Cerebellar nuclear complex (tissue), 1 donor: ENCODE measurements at places on chromosomes 11 and 22.

- DNase-seq, result no peak
These were observed 433.6 kb upstream of the DDI1 start for GRCh38 chr11:103602840-103603239.

- no peak for DNase-seq
These were observed 203.7 kb downstream of the PGR start for GRCh38 chr11:100925935-100926334.

DNA sequence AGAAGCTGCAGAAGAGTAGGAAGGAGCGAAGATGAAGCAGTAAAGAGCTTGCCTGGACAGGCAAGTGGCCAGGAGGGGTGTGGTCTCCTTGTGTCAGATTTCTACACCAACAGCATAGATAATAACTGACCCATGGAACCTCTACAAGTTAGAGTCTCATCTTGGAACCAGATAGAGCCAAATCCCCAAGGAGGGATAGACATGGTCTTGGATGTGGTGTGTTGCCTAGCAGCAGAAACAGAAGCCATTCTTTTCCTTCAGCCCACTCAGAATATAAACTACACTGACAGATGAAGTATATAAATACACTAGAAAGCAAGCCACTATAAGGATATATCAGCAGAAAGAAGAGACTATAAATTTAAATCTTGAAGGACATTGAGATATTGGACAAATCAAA is 4.3 kb upstream of the CARD16 start:
- no peak for DNase-seq

- DNase-seq, result no peak
These were observed 60.3 kb downstream of the CWF19L2 start for GRCh38 chr11:107397357-107397756.

GRCh38 chr11:59668188-59668949 is 468 bp downstream of the PATL1 start:
- DNase-seq, result no peak

GRCh38 chr11:20762980-20763379 is 93.6 kb downstream of the NELL1 start:
- DNase-seq, result no peak

DNA sequence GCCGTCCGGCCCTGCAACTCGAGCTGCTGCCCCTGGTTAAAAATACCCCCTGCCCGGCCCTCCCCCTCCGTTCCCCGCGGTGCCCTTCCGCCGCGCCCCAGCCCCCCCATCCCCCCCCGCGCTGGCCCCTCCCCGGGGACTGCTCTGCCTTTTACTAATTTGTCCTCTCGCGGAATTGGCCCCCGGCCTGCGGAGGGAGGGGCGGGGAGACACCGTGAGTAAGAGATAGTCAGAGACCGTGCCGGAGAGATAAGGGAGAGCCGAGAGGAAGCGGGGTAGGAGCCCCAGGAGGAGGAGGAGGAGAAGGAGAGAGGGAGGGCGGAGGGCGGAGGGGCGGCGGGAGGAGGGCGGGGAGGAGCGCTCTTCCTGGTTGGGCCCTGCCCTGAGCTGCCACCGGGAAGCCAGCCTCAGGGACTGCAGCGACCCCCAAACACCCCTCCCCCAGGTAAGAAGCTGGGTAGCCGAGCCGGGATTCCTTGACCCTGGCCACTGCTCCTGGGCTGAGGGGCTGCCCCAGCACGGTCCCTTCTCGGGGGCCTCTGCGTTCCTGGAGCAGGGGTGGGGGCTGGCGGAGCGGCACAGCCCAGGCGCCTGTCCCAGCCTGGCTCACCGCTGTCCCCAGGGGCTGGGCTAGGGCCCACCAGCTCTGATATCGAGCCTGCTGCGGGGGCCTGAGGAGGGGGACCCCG is at the start of gene CAPN1:
TSS of gene CAPN1 (plus strand) at position 360 of the 689 bp plus-strand sequence. CDS start 774 bp downstream, outside the sequence.
- no peak for DNase-seq

DNA sequence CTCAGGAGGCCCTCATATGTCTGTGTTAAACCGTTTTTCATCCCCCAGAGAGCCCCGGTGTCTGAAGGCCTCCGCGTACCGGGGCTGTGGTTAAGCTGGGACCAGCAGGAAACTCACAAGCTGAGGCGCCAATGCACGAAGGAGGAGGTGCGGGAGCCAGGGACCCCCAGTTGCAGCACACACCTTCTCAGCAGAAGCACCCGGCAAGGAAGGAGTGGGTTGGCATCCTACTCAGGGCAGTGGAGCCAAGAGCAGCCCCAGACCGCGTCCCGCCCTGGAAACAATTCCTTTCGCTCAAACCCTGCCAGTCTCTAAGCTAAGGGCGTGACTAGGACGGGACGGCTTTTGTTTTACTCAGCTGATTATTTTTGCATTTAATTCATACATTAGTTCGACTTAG is 726.9 kb downstream of the BRD1 start:
- DNase-seq, result no peak

DNA sequence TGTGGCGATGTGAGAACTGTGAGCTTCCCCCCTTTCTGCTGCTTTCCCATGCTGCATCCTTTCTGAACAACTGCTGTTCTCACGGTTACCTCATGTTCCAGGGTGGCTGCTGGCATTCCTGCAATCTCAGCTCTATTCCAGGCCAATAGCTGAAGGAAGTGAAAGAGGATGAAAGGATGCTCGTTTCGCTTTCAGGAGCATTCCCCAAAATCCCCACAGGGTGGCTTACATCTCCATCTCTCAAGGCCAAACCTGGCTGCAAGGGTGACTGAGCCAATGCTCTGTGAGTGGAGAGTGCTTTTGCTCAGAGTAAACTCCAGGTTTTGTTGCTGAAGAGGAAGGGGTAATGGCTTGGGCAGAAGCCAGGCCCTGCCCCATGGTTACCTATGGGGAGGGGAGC is 848.2 kb downstream of the BRD1 start:
- no peak for DNase-seq

DNA sequence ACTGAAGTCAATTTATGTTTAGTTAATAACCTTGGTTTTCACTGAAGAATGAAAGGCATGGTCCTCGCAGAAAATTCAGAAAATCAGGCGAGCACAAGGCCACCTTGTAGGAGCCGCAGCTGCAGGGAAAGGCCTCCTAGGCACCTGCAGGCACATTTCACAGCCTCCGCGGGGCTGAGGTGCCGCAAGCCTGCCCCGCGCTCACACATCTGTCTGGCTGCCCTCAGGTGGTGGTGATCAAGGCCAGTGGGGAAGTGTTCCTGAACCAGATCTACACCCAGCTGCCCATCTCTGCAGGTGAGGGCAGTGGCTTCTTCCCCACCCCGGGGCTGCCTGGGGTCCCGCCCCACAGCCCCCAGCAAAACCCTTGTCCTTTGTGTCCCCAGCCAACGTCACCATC is 10.5 kb downstream of the MUC5AC start:
- DNase-seq, result no peak

DNA sequence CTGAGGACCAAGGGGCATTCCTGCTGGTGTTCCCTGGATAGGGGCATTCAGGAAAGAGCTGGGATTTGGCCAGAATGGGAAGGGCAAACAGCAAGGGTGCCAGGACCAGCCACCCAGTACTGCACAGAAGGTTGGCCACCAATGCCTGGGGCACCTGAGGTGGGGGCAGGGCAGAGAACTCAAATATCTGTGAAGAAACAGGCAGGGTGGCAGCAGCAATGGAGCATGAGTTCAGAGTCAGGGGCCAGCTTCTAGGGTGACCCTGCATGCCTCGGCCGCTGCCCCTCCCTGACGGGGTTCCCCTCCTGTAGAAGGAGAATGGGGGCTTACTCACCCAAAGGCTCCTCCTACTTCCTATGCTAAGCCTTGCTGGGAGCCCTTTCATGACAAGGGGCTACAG is 79.3 kb upstream of the SHANK2 start:
- DNase-seq, result no peak

GRCh38 chr11:95089620-95090542 is at the start of gene ENDOD1:
TSS of gene ENDOD1 (plus strand) at chr11:95089846. CDS start at chr11:95089928, 82 bp downstream.
- DNase-seq, result no peak

GRCh38 chr11:120912504-120912903 is 111.4 kb upstream of the TBCEL start:
- DNase-seq, result no peak

DNA sequence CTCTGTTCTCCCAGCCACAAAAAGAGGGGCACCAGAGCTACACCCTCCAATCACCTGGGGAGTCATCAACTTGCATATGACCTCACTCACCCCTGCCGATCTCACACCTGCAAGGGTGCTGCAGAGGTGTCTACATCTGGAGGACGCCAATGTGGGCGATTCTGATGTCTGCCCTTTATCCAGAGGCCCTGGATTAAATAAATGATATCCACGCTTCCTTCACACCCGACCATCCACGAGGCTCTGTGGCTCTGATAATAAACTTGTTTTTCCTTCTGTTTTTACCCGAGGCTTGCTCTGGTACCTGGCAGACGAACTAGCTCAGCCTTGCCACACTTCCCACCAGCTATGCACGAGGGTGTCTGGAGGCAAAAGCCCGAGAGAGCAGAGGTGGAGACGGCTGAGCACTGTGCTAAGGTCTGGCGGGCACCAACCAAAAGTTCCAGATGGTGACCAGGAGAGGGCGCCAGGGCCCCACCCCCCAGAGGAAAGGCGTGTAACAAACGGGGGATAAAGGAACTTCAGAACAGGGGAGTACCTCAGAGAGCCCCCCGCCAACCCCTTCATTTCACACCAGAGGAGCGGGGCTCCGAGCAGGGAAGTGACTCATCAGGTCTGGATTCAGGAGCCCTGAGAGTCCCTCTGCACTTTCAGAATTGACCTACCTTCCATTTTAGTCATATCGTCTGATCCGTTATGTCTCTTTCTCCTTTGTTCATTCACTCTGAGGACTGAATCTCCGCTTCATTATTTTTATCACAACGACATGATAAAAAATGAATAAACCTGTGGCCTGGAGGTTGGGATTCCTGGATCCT is 13.5 kb downstream of the SCN3B start:
- no peak for DNase-seq

- no peak for DNase-seq
These were observed 117.4 kb upstream of the PARVA start for GRCh38 chr11:12259956-12260355.

DNA sequence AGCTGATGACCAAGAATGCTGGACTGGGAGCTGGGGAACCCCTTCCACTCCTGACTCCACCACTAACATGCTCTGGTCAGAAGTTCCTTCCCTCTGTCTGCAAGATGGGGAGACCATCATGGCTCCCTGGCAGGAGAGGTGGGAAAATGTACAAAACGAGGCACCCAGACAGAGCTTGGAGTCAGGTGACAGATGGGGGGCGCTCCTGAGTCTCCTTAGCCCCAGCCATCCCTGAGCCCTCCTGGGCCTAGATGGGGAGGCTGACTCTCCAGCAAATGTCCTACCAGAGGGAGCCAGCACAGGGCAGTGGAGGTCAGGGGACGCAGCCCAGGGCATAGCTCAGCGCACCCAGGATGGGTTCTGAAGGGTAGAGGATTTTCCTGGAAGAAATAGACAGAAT is 20.0 kb downstream of the KCNJ4 start:
- DNase-seq, result no peak

GRCh38 chr11:110367571-110367970 is 62.2 kb upstream of the FDX1 start:
- no peak for DNase-seq

- no peak for DNase-seq
These were observed 912.8 kb downstream of the DLG2 start for GRCh38 chr11:84714316-84714780.

DNA sequence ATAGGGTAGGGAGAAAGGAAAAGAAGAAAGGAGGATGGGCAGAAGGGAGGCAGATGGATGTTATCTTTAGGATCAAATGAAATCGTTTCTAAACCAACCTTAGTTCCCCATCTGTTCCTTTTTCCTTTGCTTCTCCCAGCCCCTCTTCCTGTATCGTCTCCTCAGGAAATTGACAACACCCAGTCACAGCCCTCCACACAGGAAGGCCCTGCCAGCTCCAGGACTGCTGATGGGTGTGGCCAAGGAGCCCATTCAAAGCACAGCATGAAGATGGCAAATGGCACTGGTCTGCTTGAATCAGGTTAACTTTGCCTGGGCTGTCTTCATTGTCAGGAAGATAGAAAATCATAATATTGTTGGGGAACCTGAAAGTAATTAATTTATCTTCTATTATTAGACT is 164.8 kb downstream of the C11orf87 start:
- DNase-seq, result no peak

- DNase-seq, result no peak
These were observed 72.4 kb downstream of the RTL6 start for GRCh38 chr22:44425694-44426045.

GRCh38 chr22:44274918-44275630 is 37.7 kb downstream of the SHISAL1 start:
- no peak for DNase-seq

DNA sequence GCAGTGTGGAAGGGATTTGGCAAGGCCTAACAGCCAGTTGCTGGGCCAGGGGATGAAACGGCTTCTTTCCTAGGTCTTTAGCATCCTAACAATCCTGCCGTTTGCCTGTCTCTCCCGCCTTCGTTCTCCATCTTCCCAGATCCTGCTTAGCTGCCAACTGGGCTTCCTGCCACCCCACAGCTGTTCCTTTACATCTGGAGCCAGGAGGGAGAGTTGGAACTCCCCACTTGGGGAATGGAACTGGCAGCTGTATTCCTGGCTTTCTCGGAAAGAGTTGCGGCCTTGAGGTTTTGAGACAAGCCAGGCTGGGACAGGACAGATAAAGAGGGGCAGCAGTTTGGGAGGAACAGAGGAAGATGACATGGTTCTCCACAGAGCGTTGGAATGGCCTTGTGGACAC is 59.6 kb downstream of the ST3GAL4 start:
- DNase-seq, result no peak

DNA sequence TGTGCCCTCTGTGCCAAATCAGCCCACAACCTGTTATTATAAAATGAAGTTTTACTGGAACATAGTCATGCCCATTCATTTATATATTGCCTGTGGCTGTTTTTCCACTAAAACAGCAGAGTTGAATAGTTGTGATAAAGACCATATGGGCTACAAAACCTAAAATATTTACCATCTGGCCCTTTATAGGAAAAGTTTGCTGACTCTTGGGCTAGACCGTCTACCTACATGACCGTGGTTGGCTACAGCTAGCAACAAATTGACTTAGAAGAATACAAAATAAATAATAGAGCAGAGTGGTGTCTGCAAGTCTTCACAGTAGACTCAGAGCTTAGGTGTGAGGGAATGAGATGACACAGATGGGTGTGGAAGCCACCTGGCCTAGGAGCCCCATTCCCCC is 11.2 kb upstream of the IL18BP start:
- no peak for DNase-seq

DNA sequence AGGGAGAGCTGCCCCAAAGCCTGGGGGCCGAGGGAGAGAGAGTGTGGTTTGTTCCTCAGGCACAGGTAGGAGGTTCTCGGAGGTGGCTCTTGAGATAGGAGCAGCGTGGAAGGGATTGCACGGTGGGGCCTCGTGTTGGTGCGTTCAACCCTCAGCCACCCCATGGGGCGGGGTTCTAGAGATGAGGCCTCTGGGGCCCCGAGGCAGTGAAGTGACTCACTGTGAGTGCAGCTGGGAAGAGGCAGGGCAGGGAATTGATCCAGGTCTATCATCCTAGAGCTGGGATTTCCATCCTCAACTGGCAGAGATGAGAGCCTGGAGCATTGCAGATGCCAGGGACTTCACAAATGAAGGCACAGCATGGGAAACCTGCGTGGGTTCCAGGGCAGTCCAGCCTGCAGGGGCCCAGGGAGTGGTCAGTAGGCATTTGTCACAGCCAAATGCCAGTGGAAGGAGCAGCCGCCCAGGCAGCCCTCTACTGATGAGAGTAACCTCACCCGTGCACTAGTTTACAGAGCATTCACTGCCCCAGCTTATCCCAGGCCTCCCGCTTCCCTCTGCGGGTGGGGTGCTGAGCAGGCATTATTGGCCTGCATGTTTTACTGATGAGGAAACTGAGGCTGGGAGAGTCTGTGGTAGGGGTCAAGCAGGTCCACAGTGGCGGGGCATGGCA is 5.1 kb upstream of the SMARCB1 start:
- DNase-seq, result no peak

GRCh38 chr11:107598225-107599139 is 7.5 kb downstream of the ELMOD1 start:
- no peak for DNase-seq
